ENCODE measurements at places on chromosomes 2 and 18.

- peak; percentile 39 for DNase-seq
Observed at GRCh38 chr2:119174216-119174992, 15.9 kb upstream of the C1QL2 start.

GRCh38 chr2:175834477-175834876 is 167.6 kb downstream of the LNPK start:
- DNase-seq: no peak

DNA sequence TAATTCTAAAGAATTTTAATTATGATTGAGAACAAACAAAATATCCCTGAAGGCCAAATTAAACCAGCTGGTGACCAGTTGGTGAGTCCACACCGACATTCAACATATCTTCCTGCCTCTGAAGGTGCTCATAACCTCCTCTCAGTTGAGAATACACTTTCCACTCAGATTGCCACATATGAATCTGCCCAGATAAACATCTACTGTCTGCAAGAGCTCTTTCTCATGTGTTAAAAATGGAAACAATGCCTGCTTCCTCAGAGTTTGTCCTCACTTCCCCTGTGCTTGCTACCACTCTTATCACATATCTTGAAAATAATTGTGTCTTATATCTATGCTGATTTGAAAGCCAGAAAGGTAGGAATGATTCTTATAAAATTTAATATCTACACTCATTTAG is 177.7 kb upstream of the GULP1 start:
- peak; percentile 2 for DNase-seq

DNA sequence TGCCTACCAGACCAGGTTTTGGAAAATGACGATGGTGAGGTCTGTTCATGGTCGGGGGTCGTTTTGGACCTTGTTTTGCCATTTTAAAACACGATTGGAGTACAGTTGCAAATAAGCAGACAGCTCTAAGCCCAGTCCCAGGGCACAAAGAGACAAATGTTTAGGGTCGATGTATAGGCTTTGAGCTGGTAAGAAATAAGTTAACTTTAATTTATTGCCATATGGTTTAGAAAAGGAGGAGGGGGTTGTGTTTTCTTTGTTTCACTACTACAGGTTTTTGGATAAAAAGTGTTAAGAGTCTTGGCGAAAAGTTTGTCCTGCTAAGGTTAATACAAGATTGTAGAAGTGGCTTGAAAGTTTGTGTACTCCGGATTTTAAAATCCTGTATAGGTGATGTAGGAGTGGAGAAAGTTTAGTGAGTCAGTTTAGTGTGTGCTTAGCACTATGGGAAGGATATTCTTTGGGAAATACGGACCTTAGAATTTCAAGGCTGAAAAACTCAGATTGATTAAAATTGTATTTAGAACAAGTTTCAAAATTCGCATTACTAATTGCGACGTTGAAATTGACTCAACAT is 1.3 kb downstream of the KCMF1 start:
- peak; percentile 44 for DNase-seq

DNA sequence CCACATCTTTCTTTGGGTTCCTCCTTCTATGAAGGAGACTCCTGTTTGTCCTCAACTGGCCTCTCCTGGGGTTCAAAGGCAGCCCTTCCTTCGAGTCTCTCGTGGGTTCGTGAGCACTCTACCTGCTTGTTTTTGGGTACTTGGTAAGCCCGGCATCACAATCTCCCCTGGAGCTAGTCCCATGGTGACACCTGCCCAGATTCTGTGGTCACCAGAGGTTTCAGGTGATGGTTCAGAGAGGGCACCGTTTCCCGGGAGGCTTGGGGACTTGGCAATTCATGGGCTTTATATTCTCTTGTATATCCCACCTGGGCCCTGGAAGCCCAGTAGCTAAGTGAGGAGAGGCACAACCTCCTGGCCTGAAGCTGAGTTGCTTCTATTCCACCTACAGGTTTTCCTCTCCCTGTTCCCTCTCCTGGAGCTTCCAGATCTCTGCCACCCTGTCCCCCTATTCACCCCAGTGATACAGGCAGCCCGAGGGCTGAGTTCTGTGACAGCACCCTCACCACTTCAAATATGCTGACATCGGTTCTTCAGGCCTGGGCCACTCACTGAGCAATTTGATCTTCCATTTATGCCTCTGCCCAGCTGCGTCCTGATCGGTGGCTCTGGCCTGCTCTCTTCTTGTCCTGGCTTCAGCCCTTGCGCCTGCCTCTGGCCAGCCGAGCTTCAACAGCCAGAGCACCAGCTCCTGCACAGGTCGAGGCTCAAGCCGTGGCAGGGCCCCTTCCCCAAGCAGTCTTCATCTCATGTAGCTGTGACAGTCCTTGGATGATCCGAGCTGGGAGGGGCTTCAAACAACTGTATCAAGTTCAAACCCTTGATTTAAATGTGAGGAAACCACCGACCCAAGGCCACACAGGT is 91.5 kb downstream of the MSH2 start:
- DNase-seq: no peak

GRCh38 chr18:40957533-40958070 is 997.4 kb upstream of the PIK3C3 start:
- DNase-seq: no peak

DNA sequence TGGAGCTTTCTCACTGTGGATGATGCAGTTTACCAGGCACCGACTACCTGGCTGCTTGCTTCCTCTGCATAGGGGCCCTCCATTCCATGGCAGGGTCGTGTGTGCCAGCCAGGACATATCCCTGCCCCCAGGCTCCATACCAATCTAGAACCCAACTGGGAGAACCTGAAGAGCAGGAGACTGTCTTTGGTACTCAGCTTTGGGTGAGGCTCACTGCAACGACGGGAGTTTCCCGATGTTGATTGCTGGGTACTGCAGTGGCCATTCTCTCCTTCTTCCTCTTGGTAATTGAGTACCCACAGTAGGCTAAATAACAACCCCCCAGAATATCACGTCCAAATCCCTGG is 133.3 kb upstream of the SERTAD2 start:
- no peak for DNase-seq

DNA sequence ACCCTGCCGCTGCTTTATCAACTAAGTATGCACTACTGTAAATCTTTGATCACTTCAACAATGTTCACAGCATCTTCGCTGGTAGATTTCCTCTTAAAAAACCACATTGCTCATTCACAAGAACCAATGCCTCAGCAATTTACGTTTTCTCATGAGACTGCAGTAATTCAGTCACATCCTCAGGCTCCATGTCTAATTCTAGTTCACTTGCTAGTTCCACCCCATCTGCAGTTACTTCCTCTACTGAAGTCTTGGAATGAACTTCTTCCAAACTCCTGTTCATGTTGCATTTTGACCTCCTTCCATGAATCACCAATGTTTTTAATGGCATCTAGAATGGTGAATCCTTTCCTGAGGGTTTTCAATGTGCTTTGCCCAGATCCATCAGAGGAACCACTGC is 35.8 kb downstream of the PRELID3A start:
- peak; percentile 31 for DNase-seq

- no peak for DNase-seq
Observed at GRCh38 chr2:107312240-107312639, 426.3 kb upstream of the ST6GAL2 start.

DNA sequence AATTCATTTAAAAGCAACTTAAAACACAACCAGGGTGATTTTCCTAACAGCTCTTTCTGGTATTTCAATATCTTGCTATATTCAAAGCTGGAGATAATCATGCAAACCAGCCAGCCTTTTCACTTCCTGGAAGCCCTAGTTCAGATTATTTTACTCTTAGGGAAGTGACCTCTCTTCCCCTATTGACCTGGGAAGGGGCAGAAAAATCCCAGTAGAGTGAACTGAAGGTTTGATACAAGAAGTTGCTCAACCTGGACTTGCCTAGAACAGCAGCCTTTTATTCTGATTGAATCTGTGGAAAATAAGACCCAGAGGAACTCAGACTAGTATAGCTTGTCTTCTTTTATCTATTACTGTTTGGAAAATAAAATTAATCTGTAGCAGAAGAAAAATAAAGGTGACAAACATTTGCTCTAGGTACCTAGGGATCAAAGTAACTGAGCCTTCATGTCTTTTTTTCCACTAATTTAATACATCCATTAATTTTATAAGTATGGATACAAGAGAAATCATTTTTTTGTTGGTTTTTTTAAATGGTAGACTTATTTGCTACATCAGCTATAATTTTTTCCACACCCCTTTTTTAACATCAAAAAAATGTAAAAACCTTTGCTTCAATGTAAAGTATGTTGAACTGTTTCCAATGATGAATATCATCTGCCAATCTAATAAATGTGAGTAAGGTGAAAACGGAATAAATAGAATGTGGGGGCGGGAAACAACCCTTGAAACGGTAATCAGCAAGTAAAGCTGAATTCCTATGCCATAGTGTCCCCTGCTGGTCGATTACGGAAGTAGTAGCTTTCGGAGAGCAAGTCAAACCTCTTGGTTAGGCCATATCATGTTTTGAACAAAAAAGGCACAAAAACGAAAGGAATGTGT is 629.9 kb downstream of the NRXN1 start:
- DNase-seq: peak; percentile 53

GRCh38 chr2:184498936-184499335 is 99.4 kb upstream of the ZNF804A start:
- DNase-seq: no peak

GRCh38 chr2:64698177-64698643 is 44.5 kb upstream of the SERTAD2 start:
- no peak for DNase-seq
